ENCODE measurements at places on chromosomes 2 and 18.
A peak's percentile ranks its signal among the peaks of the same experiment; 100 is the strongest.

GRCh38 chr2:38528008-38528442 lies 74.7 kb downstream of the HNRNPLL start:
- peak; percentile 21 for DNase-seq

GRCh38 chr2:240423788-240424191 lies 11.7 kb upstream of the GPC1 start:
- no peak for DNase-seq

DNA sequence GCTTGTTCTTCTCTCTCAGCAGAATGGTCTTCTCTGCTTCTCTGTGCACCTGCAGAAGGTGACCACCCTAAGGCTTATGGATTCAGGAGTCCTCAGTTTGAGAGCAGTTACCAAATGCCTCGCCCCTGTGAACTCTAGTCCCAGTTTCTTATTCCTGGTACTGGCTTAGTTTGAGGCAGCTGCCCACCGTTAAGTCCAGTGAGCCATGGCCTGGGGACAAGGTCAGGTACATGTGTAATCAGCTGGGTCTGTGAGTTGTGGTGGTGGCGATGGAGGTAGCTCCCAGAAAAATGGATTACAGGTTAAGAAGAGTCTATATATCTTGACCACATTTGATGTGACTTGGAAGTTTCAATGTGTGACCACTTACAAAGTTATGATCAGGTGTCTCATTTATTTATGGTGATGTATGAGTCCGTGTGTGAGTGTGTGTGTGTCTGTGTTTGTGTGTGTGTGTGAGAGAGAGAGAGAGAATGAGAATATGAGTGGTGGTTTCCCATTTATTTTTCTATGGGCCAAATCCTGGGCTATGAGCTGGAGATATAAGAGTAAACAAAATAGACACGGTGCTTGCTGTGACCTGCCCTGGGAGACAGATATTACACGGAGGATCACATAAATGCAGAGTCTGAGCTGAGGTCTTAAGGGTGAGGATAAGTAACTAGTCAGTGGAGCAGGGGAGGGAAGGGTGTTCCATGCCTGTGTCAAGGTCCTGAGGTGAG lies 13.0 kb upstream of the IL1RN start:
- DNase-seq: no peak

DNA sequence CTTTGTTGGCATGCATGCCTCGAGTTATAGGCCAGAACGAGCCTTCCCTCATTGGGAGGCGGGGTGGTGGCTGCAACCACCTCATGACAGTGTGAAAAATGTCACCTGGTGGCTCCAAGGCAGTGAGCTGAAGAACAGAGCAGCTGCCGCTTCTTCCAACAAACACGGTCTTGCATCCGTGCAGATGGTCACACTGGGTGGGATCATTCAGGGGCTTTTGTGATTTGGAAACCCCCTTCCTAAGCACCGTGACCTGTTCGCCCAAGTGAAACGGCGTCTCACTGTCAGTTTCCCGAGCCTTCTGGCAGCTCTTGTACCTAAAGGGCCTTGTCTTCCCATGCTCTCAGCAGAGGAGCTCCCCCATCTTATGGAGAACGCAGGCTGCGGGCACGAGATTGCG lies 159.7 kb downstream of the NAPG start:
- DNase-seq: no peak

DNA sequence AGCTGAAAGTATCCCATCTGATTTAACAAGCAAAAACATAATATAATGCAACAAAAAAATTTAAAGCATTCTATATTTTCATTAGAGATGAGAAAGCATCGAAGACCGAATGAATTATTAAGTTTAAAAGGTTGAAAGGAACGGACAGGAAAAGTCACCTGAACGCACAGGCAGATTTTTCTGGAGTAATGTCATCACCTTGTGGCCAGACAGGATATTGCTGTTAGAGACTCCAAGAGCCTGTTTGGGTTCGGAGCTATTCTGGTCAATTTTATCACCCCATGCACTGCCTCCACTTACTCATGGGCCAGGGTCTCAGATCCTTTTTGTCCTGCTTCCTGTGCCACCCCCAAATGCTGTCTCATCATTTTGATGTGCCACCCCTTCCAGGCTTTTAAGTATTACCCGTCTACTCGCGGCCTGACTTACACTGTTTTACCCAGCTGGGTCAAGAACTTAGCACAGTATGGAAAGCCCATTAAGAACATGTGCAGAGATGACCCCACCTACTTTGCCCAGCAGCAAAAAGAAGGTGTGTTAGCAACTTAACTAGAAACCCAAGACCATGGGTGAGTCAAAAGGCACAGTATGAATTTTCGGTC lies 27.3 kb downstream of the GKN2 start:
- peak; percentile 20 for DNase-seq

GRCh38 chr2:43146083-43146482 lies 80.3 kb downstream of the ZFP36L2 start:
- DNase-seq: no peak

DNA sequence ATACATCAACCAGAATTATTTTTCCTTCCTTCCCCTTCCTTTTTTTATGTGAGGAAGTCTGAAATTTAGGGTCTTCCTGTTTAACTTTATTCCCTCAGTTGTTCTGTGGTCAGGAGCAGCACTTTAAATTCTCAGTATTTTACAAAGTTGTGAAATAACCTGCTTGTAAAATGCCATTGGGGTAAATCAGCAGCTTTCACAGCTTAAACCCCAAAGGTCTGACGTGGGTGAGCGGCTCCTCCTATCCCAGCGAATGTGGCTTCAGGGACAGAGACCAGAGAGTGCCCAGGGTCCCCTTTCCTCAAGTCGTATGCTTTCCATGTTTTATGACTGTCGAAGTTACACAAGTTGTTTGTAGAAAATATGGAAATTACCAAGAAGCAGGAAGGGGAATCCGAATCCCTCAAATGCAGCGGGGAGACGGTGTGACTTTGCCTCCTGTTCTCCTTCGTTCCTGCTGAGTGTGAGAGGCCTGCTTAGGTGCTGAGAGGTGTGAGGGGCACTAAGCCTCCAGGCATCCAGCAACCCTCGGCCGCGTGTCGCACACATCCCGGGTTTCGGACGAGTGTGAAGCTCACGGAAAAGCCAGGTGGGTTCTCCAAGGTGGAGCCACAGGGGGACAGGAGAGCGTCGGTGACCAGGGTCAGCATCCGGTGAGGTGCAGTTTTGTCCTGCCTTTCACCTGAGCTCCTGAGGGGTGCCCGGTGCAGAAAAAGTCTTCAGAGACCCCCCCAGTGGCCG lies 10.8 kb upstream of the KCNG2 start:
- DNase-seq: peak; percentile 83

DNA sequence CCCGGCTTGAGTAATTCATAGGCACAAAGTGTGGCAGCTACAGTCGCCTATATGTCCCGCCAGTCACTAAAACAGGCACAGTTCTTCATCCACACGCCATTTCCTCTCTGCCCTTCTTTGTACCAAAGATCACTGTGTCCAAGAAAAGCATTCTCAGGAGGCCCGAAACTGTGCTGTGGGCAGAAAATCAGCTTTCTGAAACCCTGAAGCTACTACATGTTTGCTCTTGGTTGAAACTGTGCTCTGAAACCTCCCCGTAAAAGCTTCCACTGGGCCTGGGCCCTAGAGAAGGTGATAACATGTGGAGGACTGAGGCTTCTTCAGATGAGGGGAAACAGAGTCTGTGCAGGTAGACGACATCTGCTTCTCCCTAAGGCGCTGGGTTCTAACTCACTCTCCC lies 75.6 kb upstream of the ID2 start:
- DNase-seq: no peak

- peak; percentile 8 for DNase-seq
These were observed 19.3 kb downstream of the MRPL30 start for GRCh38 chr2:99200076-99200800.

DNA sequence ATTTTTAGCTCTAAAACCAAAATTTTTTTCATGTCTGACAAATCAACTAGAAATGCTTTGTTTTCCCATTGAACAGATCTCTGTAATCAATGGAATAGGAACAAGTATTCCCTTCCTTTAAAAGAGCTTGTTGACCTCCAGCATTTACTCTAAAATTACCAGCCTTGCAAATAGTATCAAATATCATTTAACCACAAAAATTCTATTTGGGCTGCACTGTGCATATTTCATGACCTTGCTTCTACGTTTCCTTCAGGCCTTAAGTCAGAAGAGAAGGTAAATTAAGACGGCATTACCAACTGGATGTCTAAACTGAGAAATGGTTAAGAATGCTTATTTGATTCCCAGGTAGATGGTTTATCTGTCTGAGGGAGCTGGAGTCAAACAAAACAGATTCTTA lies 33.3 kb upstream of the NRXN1 start:
- no peak for DNase-seq

- no peak for DNase-seq
These were observed 25.4 kb downstream of the VPS54 start for GRCh38 chr2:63993871-63994270.

GRCh38 chr2:218605432-218605831 lies 2.3 kb upstream of the PLCD4 start:
- no peak for DNase-seq

- no peak for DNase-seq
These were observed 4.2 kb downstream of the HOXD11 start for GRCh38 chr2:176111309-176111663.

DNA sequence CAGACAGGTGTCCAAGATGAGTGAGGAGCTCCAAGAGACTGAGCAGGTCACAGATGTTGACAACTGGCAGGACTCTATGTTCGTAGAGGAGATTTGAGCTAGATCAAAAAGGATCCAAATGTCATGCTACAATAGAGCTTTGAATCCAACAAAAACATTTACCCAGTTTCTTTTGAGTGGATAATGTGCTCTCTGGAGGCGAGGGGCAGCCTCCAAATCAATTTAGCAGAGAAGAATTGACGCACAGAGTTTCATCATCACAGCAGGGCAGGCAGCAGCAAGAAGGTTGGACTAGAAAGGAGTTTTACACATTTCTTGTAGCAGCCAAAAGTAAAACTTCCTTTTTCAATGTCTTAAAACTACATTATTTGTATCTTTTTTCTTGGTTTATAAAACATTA lies 653.0 kb downstream of the RNF144A start:
- DNase-seq: no peak

Data from MV-4-11 (cell line).